ENCODE measurements at places on chromosomes 4 and X. TPM values are rescaled to one million over a fixed set of nuclear protein-coding genes. Genes with fewer than 3 reads are reported as not detected.

Gene NXF2
- not detected for total RNA-seq

Gene MAGEA10
- not detected for total RNA-seq

Gene SSX2
- total RNA-seq: not detected

Gene MGAT4D
- not detected for total RNA-seq

Gene GPRIN3
- total RNA-seq: not detected

Gene ANXA3
- 260 TPM for total RNA-seq

Gene GAGE1
- not detected for total RNA-seq

Gene AADAT
- total RNA-seq: 6.9 TPM

Gene DOK7
- total RNA-seq: 1.1 TPM

Gene ZNF827
- total RNA-seq: 22.4 TPM

Gene VCX
- total RNA-seq: not detected

Gene GLRA3
- not detected for total RNA-seq

Gene RIBC1
- 1.0 TPM for total RNA-seq

Gene TXK
- not detected for total RNA-seq

All from MCF 10A (cell line).